ENCODE measurements at places on chromosomes 12 and 14.

DNA sequence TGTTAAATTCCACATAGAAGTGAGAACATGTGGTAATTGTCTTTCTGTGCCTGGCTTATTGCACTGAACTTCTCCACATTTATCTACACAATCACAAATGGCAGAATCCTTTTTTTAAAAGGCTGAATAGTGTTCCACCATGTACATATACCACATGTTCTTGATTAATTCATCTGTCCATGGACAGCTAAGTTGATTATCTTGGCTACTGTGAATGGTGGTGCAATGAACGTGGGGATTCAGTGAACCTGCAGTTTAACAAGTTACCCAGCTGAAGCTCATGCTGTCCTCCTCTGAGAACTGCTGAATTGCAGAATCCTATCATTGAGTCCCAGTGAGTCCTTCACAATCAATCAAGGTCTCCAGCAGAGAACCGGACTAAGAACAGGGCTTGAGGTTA is 74.9 kb downstream of the TBK1 start:
- no peak for DNase-seq

- no peak for DNase-seq
Measured at GRCh38 chr14:88209273-88209672, 113.8 kb downstream of the KCNK10 start.

- peak; percentile 80 for DNase-seq
Measured at GRCh38 chr14:21913759-21914158, 240.1 kb upstream of the OR4E1 start.

- no peak for DNase-seq
Measured at GRCh38 chr12:6722863-6723262, 983 bp upstream of the COPS7A start.

DNA sequence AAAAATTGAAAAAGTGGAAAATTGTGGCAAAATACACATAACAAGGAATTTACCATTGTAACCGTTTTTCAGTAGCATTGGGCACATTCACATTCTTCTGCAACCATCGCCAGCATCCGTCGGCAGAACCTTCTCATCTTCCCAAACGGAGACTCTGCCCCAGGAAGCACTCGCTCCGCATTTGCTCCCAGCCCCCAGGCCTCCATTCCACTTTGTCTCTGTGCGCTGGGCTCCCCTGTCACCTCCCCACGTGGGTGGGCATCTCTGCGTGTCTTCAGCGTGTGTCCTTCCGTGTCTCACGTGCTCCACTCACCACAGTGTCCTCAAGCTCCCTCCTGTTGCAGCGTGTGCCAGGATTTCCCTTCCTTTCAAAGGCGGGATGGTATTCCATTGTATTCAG is 9.9 kb downstream of the GPR132 start:
- DNase-seq = no peak

DNA sequence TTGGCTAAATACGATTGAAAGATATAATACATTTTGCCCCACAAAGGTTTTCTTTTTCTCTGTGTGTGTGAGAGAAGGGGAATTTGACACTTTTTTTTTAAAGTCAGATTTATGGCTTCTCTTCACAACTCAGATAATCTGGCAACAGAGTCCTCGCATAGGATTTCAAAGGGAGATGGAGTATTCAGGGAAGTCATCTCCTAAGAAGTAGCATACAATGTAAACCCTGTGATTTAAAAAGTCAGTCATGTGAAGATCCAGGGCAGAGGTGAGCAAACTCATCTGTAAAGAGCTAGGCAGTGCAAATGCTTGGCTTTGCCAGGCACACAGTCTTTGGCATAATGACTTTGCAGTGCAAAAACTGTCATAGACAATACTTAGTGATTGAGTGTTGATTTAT is 1526.3 kb downstream of the AACS start:
- no peak for DNase-seq

- DNase-seq = no peak
Measured at GRCh38 chr14:22563987-22564386, 25.0 kb downstream of the DAD1 start.

DNA sequence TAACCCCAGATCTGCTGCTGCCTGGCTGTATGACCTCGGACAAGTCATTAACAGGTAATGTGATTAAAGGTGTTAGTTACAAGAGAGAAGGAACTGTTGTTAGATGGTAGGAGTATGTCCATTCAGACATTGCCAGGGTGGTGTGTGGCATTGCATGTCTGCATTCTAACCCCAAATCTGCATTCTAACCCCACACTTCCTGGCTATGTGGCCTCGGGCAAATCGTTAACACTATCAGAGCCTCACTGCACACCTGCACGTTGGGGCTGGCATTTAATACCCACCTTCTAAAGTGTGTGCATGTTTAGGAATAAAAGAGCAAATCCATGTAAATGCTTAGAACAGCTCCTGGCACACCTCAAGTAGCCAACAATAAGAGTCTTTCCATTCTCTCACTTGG is 46.4 kb downstream of the CHST11 start:
- no peak for DNase-seq

DNA sequence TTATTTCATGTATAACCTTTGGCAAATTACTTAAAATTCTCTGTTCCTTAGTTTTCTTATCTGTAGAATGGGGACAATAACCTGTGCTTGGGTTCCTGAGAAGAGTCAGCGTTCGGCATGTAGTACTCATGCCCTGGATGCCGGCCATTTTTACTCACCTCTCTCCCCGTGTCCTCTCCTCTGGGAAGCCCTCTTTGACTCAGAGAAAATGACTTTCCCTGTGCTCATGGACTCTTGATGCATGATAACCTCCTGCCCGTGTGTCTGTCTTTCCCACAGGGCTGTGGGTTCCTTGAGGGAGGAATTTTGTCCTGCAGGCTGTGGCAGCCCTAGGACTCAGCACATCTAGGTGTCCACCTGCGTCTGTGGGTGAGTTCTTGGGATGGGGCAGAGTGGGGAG is 5.8 kb upstream of the C1RL start:
- no peak for DNase-seq

DNA sequence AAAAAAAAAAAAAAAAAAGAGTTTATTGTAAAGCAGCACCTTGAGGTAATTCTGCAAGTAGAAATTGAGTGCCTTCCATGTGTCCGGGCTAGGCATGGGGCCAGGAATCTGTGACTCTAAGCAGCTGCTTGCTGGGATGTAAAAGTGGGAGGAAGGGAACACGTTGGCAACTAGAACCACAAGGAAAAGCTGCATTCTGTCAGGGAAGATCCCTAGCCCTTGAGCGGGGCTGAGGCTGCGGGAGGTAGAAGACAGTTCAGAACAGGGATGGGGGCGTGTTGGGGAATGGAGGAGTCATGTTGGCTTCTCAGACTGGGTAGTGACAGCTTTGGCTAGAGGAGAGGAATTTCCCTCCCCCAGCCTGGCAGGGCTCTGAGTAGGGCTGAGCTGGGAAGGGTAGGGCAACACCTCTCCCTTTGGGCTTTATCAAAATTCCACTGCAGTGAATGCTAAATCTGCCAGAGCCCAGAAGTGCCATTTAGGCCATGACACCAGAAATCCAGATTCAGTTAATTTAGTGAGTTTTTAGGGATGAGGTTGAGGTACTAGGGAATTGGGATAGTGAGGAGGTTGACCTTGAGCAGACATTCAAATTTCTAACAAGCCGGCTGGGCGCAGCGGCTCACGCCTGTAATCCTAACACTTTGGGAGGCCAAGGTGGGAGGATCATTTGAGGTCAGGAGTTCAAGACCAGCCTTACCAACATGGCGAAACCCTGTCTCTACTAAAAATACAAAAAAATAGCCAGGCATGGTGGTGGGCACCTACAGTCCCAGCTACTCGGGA is 3.4 kb upstream of the TRAFD1 start:
- DNase-seq = no peak

DNA sequence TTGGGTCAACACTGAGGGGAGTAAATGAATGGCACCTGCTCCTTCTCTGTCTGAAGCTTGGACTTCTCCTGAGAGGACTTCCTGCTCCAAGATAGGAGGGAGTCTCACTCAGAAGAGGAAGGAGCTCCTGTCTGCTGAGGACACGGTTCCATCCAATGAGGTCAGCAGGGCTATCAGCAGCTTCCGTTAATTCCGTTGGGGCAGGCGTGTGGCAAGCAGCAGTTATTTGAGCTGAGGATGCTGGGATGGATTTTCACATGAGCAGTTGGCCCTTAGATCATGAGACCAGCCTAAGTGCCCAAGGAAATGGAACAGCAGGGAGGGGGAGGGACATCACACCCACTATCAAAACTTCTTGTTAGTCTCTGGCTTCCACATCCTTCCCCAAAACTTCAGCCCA is 159.0 kb upstream of the PZP start:
- DNase-seq = no peak

DNA sequence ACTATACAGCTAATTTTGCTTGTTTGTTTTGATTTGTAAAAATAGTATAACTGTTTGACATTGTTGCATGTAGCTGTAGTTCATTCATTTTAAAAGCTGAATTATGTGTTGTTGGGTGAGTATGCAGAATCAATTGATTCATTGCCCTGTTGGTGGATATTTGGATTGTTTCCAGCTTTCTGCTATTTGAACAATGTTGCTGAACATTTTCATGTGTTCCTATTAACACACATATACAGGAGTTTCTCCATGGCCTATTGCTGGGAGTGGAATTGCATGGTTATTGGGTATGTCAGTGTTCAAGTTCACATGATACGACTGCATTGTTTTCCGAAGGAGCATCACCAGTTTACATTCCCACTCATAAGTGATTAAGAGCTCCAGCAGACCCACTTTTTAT is 75.3 kb downstream of the SRGAP1 start:
- no peak for DNase-seq

DNA sequence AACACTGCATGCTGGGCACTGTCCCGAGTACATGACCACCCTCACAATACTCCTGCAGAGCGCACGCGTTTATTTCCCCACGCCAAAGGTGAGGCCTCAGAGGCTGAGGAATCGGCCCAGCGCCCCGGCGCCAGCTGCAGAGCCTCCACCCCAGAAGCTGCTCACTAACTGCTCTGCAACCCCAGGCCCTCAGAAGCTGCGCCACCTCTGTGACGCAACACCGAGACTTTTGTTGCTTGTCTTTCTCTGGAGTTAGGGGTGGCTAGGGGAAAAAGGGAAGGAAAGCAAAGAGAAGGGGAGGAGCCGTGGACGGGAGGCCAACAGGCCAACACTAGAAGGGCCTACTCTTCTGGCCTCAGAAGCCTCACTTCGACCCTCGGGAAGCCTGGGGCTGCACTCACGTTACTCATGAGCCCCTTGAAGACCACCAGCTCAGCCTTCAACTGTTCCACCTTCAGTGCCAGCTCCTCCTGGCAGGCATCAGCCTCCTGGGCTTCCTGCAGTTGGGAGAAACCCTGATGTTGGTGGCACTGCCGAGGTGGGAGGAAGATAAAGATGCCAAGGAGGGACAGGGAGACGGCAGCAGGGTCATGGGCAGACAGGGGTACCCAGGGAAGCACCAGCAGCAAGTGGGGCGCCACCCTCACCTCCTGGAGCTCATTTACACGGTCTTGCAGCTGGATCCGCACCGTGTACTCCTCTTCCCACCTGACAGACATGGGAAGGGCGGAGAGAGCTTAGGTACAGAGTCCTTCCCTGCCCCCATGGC is 5.4 kb downstream of the IFFO1 start:
- no peak for DNase-seq

DNA sequence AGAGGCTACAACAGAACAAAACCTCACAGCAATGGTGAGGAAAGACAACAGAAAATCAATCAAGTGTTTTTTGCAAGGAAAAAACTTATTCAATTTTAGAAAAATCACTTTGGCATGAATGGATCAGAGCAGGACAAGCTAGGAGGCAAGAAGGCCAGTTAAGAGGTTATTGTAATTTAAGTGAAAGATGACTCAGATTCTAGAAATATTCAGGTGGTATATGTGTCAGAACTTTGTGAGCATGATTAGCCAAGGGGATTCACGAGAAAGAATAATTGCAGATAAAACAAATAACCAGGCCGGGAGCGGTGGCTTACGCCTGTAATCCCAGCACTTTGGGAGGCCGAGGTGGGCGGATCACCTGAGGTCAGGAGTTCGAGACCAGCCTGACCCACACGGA is 12.7 kb downstream of the GCH1 start:
- no peak for DNase-seq

GRCh38 chr14:100469632-100470522 is 117.3 kb downstream of the BEGAIN start:
- no peak for DNase-seq

GRCh38 chr14:92584220-92584619 is 70.6 kb downstream of the RIN3 start:
- DNase-seq = no peak

DNA sequence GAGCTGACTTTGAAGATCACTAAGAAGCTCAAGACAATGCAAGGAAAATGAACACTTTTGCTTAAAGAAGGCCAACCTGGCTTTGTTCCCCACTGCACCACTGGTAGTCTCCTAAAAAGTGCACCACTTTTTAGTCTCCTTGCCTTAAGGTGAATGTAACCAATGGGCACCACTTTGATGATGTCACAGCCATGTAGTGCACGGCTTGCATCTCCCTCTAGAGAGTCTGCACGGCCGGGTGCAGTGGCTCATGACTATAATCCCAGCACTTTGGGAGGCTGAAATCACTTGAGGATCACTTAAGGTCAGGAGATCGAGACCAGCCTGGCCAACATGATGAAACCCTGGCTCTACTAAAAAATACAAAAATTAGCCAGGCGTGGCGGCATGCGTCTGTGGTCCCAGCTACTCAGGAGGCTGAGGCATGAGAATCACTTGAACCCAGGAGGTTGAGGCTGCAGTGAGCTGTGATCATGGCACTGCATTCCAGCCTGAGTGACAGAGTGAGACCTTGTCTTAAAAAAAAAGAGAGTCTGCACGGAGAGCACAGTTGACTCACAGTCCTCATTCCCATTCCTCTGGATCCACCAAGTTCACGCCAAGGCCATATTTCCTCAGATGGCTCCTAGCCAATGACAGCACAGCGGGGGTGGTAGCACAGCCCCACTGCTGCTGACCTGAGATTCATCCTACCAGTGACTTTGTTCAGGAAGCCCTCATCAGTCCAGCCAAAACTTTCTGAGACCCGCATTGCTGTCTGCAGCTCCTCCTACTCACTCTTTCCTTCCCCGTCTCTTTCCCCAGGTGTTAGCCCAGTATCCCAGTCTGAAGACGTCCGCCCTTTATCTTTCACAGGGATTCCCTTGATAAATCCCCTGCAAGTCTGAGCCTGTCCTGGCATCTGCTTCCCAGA is 16.5 kb upstream of the IFT81 start:
- no peak for DNase-seq

- no peak for DNase-seq
Measured at GRCh38 chr14:22836301-22837113, at the start of gene MMP14. MMP14 (plus strand) TSS chr14:22836585; CDS start chr14:22836818, 233 bp downstream.

GRCh38 chr14:46136456-46136855 is 515.1 kb downstream of the RPL10L start:
- DNase-seq = no peak

DNA sequence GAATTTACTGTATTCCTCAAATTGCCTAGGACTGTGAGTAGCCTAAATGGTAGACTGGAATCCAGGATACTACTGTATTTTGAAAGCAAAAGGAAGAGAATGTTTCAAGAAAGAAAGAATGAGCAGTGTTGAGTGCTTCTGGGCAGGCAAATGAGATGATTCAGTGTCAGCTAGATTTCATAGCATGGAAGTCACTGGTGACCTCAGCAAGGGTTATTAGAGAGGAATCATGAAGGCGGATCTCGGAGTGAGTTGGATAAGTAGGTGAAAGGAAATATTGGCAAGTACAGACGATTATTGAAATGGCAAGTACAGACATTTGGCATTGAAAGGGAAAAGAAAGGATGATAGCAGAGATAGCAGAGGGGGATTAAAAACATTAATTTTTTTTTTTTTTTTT is 27.1 kb downstream of the VRK1 start:
- no peak for DNase-seq

GRCh38 chr12:129372876-129373275 is 519.6 kb downstream of the GLT1D1 start:
- DNase-seq = no peak

GRCh38 chr12:26554332-26554731 is 278.7 kb downstream of the ITPR2 start:
- DNase-seq = no peak

- DNase-seq = no peak
Measured at GRCh38 chr12:104929977-104930376, 28.1 kb downstream of the SLC41A2 start.

Measured in stimulated activated naive CD8-positive, alpha-beta T cell treated with anti-CD3 and anti-CD28 coated beads, Interleukin-15, amount 100 ng/mL, for 72 hours (primary cell).